ENCODE measurements at places on chromosomes 4 and X.

- DNase-seq: no peak
Measured at GRCh38 chr4:56156141-56156540, 207.4 kb downstream of the CEP135 start.

- DNase-seq: peak; percentile 51
Measured at GRCh38 chr4:142961866-142962265, 115.8 kb upstream of the INPP4B start.

- no peak for DNase-seq
Measured at GRCh38 chr4:60482921-60483351, 717.2 kb upstream of the ADGRL3 start.

- DNase-seq: no peak
Measured at GRCh38 chrX:27694667-27695066, 104.5 kb downstream of the DCAF8L2 start.

Data from adipocyte (in vitro differentiated cells).